PC-3 (cell line): ENCODE measurements at places on chromosomes 7 and 10.

DNA sequence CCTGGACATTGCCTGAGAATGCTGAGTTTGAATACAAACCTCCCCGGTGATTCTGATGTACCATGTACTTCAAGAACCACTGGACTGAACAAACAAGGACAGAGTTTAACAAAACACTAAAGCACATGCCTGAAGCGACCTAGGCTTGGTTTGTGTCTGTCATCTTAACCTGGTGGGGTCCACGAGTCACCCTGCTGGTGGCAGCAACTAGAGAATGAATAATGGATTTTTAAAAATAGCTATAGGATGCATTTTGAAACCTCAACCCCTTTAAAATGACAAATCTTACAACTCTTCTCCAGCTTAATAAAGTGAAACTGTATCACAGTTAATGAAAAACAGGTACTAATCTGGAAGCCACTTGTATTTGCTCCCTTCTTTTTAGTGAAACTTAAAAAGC lies 25.2 kb downstream of the CDHR3 start:
- no peaks in the 10 kb centered on the region for H3K4me1 ChIP-seq
- H3K36me3 ChIP-seq, result no peaks in the 10 kb centered on the region
- no peak for DNase-seq
- no peak overlapping the region for H3K27ac ChIP-seq
- H3K4me3 ChIP-seq, result no peak overlapping the region
- H3K27me3 ChIP-seq, result peaks cover 9% of the 10 kb centered on the region

DNA sequence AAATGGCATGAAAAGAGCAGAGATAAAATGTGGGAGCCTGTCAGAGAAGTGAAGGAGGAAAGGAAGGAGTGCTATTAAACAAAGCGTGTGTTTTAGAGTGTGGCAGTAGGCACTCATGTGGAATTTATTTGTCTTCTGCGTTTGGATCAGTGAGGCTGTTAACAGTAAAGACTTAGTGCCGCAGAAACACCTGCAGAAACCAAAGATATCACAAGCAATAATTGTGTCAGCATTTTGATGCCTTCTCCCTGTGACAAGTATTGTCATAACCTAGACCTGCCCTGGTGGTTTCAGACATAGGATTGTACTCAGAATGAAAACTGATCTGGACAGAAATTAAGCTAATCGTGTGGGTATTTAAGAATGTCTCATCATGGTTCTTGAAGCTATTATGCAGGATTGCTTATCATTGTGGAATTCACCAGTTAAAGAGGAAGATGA lies 191.0 kb downstream of the CAMK1D start:
- H3K27ac ChIP-seq, result no peak overlapping the region
- no peak overlapping the region for H3K4me3 ChIP-seq
- H3K27me3 ChIP-seq, result no peaks in the 10 kb centered on the region
- no peaks in the 10 kb centered on the region for H3K36me3 ChIP-seq

DNA sequence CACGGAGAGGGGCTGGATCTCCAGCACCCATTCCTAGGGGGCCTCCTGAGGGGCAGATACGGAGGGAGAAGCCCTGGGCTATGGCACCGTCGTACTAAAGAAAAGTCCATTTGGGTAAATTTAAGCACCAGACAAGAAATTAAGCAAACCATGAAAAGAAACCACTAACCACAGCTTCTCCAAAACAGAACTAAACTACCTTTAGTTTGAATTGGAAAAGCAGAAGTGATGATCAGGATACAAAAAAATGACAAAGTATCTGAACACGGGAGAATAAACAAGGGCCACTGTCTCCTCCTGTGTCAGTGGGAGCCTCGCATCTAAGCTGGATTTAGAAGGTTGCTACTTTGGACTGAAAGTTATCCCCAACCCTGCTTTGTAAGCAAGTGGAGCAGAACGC lies 69.1 kb downstream of the DIP2C start:
- DNase-seq, result no peak
- H3K27ac ChIP-seq, result no peak overlapping the region
- H3K4me1 ChIP-seq, result peaks cover 11% of the 10 kb centered on the region
- no peaks in the 10 kb centered on the region for H3K36me3 ChIP-seq
- no peak overlapping the region for H3K4me3 ChIP-seq
- no peaks in the 10 kb centered on the region for H3K27me3 ChIP-seq

- H3K27ac ChIP-seq, result peak overlapping the region; percentile 35; the same call in 1 of the 2 replicates
- peak; percentile 72 for DNase-seq
- H3K36me3 ChIP-seq, result no peaks in the 10 kb centered on the region
Measured at GRCh38 chr7:29968683-29969395, 20.8 kb downstream of the SCRN1 start.

GRCh38 chr10:101046332-101047238 lies 15.2 kb upstream of the KAZALD1 start:
- H3K27me3 ChIP-seq, result no peaks in the 10 kb centered on the region
- no peaks in the 10 kb centered on the region for H3K36me3 ChIP-seq
- no peak for DNase-seq
- no peak overlapping the region for H3K27ac ChIP-seq
- no peak overlapping the region for H3K4me3 ChIP-seq

DNA sequence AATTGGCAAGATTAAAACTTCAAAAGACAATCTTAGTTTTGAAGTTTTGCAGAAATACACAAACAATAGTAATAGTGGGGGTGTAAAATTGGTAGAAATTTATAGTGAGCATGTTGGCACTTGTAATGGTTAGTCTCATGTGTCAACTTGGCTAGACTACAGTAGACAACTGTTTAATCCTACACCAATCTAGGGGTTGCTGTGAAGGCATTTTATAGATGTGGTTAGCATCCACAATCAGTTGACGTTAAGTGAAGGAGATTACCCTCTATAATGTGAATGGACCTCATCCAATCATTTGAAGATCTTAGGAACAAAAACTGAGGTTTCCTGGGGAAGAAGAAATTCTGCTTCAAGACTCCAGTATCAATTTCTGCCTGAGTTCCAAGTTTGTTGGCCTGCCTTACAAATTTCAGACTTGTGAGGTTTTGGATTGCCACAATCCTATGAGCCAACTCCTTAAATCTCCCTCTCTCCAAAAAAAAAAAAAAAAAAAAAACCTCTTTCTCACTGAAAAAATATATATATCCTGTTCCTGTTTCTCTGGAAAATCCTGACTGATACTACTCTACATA lies 531.6 kb upstream of the IGFBP3 start:
- no peak for DNase-seq
- no peaks in the 10 kb centered on the region for H3K27me3 ChIP-seq
- no peak overlapping the region for H3K27ac ChIP-seq
- H3K4me3 ChIP-seq, result no peak overlapping the region
- no peaks in the 10 kb centered on the region for H3K4me1 ChIP-seq

DNA sequence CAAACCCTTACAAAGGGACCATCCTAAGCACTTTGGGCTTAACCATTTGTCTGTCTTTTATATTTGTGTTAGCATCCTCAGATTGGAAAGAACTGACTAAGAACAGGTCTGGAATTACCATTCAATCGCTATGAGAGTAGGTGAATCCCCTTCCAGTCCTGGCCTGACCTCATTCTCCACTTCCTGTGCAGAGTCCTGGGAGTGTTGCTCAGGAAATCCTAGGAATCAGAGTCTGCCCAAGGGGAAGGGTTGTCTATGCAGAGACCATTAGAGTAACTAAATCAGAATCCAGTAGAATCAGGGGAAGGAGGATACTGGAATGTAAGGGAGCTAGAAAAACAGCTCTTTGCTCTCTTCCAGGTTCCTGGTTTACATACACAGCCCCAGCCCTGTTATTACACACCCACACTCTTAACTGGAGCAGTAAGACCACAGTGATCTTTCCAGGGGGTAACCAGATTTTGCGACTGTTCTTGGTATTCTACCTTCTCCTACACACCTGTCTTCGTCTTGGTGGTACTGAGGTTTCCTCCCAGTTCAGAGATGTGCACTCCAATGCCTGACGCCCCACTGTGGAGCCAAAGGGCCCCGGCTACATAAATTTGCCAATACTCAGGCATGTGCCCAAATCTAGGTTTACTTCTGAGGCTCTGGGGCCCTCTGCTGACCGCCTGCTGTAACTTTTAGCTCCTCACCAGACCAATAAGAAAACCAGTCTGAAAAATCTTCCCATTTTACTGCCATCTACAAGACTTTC lies 103.7 kb downstream of the RNF216 start:
- H3K27me3 ChIP-seq, result no peaks in the 10 kb centered on the region
- no peak overlapping the region for H3K27ac ChIP-seq
- no peak overlapping the region for H3K4me3 ChIP-seq
- H3K4me1 ChIP-seq, result peaks cover 8% of the 10 kb centered on the region
- peak; percentile 70 for DNase-seq
- no peaks in the 10 kb centered on the region for H3K36me3 ChIP-seq

- peaks cover 6% of the 10 kb centered on the region; the same call in 1 of the 2 replicates for H3K4me1 ChIP-seq
- no peak overlapping the region for H3K27ac ChIP-seq
- H3K36me3 ChIP-seq, result no peaks in the 10 kb centered on the region
- peak; percentile 9 for DNase-seq
- H3K27me3 ChIP-seq, result no peaks in the 10 kb centered on the region
Measured at GRCh38 chr10:29849126-29849833, 210.1 kb downstream of the JCAD start.

DNA sequence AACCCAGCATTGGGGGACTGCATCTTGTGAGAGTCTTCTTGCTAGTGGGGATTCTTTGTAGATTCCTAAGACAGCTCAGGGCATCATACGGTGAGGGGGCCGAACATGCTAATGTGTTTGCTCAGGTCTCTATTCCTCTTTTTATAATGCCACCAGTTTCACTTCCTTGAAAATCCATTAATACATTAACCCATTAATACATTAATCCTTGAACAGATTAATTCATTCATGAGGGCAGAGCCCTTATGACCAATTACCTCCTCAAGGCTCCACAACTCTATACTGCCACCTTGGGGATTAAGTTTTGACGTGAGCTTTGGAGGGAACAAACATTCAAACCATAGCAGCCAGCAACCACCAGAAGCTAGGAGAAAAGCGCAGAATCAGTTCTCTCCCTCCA lies 67.2 kb upstream of the POT1 start:
- no peaks in the 10 kb centered on the region for H3K36me3 ChIP-seq
- H3K27me3 ChIP-seq, result no peaks in the 10 kb centered on the region
- peaks cover 14% of the 10 kb centered on the region for H3K4me1 ChIP-seq
- DNase-seq, result peak; percentile 55
- no peak overlapping the region for H3K27ac ChIP-seq
- H3K4me3 ChIP-seq, result no peak overlapping the region

DNA sequence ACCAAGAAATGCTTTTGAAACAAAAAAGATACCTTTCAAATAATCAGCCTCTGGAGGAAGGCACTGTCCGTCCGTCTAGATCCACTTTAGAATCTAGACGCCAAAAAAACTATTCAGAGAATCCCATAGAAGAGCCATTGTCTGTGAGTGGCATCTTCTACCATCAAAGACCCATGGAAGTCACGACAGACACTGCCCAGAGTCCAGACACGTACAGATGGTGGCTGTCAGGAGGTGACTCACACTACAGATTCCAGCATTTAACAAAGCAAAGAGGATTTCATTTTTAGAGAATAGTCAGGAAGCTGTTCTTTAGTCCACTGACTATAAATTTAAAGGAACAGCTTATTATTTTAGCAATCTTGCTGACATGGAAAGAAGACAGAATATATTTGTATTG lies 11.7 kb downstream of the C1QL3 start:
- no peaks in the 10 kb centered on the region for H3K27me3 ChIP-seq
- DNase-seq, result no peak
- no peak overlapping the region for H3K4me3 ChIP-seq
- H3K36me3 ChIP-seq, result no peaks in the 10 kb centered on the region
- H3K4me1 ChIP-seq, result no peaks in the 10 kb centered on the region
- no peak overlapping the region for H3K27ac ChIP-seq

- H3K4me1 ChIP-seq, result no peaks in the 10 kb centered on the region
- H3K27ac ChIP-seq, result no peak overlapping the region
- no peaks in the 10 kb centered on the region for H3K36me3 ChIP-seq
- DNase-seq, result no peak
- H3K4me3 ChIP-seq, result no peak overlapping the region
- H3K27me3 ChIP-seq, result no peaks in the 10 kb centered on the region
Measured at GRCh38 chr7:68813551-68814080, 784.7 kb upstream of the AUTS2 start.

DNA sequence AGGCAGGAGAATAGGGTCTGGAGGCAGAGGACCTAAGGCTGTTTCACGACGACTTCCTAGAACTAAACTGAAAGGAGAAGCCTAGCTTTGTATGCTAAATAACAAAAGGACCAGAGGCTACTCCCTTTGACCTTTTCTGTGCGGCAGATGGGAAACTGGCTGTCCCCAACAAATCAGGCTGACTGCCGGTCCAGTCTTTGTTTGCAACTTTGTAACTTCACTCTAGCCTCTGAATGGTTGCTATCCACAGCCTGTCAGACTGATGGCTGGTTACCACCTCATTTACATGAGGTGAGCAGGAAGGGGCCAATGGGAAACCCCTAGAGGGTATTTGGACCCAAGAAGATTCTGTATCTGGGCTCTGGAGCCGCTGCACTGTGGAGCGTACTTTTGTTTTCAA lies 132.6 kb upstream of the SHH start:
- H3K27ac ChIP-seq, result no peak overlapping the region
- DNase-seq, result no peak
- no peaks in the 10 kb centered on the region for H3K27me3 ChIP-seq

DNA sequence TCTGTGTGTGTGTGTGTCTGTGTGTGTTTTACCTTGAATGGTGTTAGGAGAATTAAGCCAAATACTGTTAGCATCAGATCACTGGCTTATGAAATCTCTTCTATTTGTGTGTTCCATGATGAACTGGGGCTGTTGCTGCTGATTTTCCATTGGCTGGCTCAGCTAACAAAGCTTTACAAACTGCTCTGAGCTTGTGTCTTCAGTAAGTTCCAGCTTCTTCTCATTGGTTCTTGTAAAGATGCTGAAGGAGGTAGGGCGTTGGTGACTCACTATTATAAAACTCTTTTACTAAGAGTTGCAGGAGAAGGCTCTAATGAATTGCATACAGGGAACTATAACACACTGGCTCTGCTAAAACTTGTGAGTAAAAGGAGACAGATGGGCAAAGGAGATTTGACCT lies 136.4 kb upstream of the PRKCQ start:
- H3K27me3 ChIP-seq, result peaks cover 14% of the 10 kb centered on the region
- H3K4me3 ChIP-seq, result no peak overlapping the region
- no peaks in the 10 kb centered on the region for H3K36me3 ChIP-seq
- H3K27ac ChIP-seq, result no peak overlapping the region

- no peak for DNase-seq
- no peaks in the 10 kb centered on the region for H3K36me3 ChIP-seq
- no peak overlapping the region for H3K4me3 ChIP-seq
Measured at GRCh38 chr7:37531225-37531624, 82.6 kb upstream of the ELMO1 start.

DNA sequence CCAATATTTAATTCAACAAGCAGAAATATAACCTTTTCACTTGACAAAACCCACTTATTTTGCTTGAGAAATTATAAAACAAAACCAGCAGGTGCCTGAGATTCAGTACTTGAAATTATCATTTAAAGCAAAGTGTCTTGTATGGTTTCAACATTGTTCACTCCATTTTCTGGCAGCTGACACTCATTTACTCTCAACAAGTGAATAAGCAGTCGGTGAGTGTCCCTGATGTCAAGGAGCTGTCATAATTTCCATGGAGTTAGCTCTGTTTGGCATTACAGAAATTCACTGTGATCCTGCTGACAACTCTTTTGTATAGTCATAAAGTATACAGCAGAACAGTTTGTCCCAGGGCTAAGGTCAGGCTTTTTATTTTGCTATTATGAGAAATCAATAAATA lies 490.0 kb downstream of the CNTNAP2 start:
- no peaks in the 10 kb centered on the region for H3K4me1 ChIP-seq
- H3K36me3 ChIP-seq, result no peaks in the 10 kb centered on the region
- DNase-seq, result no peak

- no peak overlapping the region for H3K27ac ChIP-seq
- H3K27me3 ChIP-seq, result 0 out of 2 replicates have a peak, but pooled peaks cover 5% of the 10 kb centered on the region
- no peaks in the 10 kb centered on the region for H3K4me1 ChIP-seq
- H3K4me3 ChIP-seq, result no peak overlapping the region
- no peaks in the 10 kb centered on the region for H3K36me3 ChIP-seq
- peak; percentile 6 for DNase-seq
Measured at GRCh38 chr10:18437486-18437885, 213.9 kb downstream of the NSUN6 start.
